ENCODE measurements at places on chromosomes 16 and 17. TPM values are rescaled to one million over a fixed set of nuclear protein-coding genes. Genes with fewer than 3 reads are reported as not detected.

GRCh38 chr16:427250-427649 is 1.8 kb downstream of the RAB11FIP3 start:
- peak; percentile 23 for DNase-seq

DNA sequence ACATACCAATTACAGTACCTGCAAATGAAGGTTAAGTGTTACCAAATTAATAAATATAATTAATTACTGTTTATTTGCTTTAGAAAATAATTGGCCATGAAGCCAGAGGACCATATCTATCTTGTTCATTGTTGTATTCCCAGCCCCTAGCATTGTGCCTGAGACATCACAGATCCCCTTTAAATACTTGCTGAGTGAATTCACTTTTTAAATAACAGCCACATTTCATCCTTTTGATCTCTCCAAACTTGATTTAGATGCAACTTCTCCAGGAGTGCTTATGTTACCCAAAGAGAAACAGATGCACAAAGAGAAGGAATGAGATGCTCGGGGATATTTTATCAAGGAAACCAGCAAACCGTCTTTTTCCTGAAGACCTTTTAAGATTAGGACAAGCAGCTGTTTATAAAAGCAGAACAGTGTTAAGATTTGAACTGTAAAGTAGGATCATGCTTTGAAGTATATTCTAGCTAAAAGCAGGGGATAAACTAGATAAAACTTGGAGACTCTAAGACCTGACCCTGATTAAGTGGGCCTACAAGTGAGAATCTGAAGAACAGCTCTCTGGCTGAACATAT is 66.3 kb downstream of the CHD9 start:
- DNase-seq, result no peak

- DNase-seq, result peak; percentile 84
These were observed at the start of gene ERBB2 for GRCh38 chr17:39699818-39700147. TSS of gene ERBB2 (plus strand) at chr17:39700064. CDS start at chr17:39700239, 175 bp downstream.

DNA sequence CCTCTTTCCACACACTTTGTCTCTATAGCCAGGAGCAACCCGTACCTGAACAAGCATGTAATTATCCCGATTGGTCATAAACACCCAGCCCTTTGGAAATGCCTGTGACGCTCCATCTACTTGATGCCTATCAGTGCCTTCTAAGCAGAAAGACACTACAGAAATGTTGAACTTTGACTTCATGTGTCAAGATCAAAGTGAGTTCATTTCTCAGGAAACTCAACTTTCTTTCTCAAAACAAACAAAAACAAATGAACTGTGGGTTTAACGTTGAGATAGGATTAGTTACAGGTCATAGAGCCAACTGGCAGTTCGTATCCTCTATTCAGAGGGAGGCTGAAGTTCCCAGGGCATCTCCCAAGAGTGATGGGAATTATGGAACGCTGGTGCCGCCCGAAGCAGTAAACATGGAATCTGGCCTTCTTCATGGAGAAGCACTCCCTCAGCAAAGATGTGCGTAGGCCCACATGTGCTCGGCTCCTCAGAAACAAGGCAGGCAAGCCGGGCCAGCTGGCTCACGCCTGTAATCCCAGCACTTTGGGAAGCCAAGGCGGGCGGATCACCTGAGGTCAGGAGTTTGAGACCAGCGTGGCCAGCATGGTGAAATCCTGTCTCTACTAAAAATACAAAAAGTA is 9.5 kb downstream of the SLC6A4 start:
- no peak for DNase-seq

GRCh38 chr17:29568331-29569244 is at the start of gene TP53I13:
TSS of gene TP53I13 (plus strand) at chr17:29568701. CDS start at chr17:29568759, 58 bp downstream.
- peak; percentile 78 for DNase-seq

GRCh38 chr17:38609280-38610031 is 3.7 kb upstream of the SRCIN1 start:
- DNase-seq, result no peak

DNA sequence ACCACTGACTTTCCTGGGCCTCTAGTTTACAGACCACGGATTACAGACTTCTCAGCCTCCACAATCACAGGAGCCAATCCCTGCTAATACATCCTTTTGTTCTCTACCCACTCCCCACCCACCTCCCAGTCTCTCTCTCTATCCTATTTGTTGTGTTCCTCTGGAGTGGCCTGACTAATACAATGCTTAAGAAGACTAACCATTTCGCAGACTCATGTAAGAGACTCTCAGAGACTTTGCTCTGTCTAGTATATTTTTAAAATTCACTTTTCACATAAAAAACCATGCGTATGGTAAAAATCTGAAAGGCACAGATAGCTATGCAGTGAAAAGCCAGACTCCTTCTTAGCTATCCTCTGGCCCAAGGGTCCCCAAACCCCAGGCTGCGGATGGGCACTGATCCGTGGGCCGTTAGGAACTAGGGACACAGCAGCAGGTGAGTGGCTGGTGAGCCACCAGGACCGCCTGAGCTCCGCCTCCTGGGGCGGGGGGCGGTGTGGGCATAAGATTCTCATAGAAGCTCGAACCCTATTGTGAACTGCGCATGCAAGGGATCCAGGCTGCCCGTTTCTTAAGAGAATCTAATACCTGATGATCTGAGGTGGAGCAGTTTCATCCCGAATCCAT is 7.6 kb downstream of the PIK3R6 start:
- DNase-seq, result peak; percentile 62

GRCh38 chr17:9536061-9536460 is 39.6 kb downstream of the STX8 start:
- no peak for DNase-seq

GRCh38 chr16:14409563-14409962 is 220.5 kb downstream of the PARN start:
- peak; percentile 94 for DNase-seq

DNA sequence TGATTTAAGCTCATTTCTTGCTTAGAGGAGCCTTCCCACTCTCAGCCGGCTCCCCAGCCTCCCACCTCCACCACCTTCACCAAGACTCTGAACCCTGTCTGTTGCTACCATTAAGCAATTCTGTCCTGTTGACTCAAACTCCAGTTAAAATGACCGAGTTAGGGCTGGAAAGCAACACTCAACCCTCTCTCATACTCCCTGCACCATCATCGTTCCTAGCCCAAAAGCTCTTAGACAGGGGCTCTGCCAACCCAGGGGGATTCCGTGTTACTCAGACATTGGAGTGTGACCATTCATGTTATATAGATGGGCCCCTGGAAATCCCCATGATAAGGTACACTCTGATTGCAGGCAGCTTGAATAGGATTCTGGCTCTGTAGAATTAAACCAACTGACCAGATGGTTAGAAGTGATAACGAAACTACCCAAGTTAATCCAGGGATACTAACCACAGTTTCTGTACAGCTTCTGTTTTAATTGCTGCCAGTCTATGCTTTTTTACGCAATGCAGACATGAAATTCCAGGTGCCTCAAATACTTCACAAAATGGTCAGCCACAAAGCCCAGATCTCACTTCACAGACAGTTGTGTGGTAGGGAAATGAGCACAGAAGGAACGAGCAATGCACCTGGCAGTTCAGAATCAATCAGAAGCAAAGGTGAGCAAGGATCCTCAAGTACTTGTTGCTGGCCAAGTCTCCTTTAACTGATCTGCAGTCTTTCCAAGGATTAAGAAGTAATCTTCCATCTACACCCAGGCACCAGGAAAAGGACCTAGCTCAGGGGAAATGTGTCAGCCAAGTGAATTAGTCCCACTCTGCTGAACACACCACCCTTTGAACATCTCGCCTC is 2.1 kb downstream of the SSTR2 start:
- DNase-seq, result peak; percentile 23

- DNase-seq, result no peak
These were observed 160.0 kb downstream of the MRM1 start for GRCh38 chr17:36761203-36761950.

- DNase-seq, result peak; percentile 59
These were observed 13.7 kb upstream of the CNGB1 start for GRCh38 chr16:57984443-57985203.

DNA sequence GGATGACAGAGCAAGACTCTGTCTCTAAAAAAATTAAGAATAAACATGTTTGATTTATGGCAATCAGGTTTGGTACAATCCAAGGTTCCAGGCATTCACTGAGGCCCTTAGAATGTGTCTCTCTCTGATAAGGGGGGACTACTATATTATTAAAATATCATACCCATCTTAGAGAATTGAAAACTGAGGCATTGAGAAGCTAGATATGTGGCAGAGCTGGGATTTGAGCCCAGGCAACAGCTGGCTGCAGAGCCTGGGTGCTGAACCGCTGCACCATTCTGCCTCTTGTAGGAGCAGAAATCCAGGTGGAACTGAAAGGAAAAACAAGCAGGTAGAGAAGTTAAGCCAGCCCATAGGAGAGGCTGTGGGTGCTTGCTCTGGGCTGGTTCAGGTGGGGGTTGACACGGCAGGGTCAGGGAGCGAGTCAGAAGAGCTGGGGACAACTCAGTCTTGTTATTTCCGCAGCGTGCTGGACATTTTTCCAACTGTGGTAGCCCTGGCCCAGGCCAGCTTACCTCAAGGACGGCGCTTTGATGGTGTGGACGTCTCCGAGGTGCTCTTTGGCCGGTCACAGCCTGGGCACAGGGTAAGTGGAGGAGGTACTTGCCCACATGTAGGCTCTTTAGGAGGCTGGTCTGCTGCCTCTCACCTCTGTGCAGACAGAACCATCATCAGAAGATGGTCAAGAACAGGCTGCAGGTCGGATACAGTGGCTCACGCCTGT is 62.5 kb downstream of the WIPI1 start:
- DNase-seq, result no peak

DNA sequence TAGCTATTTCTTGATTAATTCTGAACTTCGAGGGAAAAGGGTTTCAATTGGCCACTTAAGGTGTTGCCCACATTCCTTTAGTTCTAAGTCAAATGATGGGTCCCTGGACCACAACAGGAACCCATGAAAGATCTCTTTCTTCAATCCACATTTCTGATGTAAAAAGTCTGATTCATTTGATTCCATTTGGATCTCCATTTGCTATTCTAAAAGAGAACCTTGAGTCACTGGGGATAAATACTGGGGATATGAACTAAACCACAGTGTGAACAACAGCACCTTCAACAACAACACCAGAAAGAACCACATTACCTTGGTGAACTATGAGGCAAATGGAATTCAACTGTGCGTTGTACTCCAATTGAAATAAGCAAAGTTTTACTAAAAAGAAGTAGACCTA is 108.9 kb upstream of the IRX5 start:
- no peak for DNase-seq

- no peak for DNase-seq
These were observed 6.8 kb downstream of the CIBAR2 start for GRCh38 chr16:85105475-85105874.

- DNase-seq, result no peak
These were observed 6.7 kb upstream of the AXIN1 start for GRCh38 chr16:359067-359763.

DNA sequence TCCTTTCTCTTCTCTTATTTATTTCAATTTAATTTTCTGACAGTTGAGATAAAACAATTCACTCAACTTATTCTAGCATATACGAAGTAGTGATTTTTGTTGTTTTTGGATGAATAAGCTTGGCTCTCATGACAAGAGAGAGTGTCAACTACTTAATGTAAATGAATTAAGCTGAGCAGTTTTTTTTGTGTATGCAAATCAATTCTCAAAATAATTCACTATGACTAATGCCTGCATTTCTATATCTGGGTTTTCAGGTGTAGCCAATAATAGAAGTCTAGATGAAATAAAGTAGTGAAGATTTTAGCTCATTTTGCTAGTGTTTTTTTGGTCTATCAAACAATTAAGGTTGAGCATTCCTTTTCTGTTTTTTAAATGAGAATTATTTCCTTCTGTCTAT is 1354.0 kb downstream of the CDH8 start:
- DNase-seq, result no peak

GRCh38 chr16:80703131-80704071 is 101.0 kb downstream of the CDYL2 start:
- no peak for DNase-seq

DNA sequence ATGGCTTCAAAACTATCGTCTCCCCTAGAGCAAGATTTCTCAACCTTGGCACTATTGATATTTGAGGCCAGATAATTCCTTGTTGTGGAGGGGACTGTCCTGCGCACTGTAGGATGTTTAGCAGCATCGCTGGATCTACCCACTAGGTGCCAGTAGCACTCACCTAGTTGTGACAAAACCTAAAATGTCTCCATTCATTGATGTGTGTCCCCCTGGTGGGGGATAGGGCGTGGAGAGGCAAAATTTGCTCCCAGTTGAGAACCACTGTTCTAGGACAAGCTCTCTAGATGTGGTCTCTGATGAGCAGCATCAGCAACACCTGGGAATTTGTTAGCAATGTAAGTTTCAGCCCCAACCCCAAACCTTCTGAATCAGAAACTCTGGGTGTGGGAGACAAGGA is 259.0 kb downstream of the XYLT1 start:
- peak; percentile 17 for DNase-seq

DNA sequence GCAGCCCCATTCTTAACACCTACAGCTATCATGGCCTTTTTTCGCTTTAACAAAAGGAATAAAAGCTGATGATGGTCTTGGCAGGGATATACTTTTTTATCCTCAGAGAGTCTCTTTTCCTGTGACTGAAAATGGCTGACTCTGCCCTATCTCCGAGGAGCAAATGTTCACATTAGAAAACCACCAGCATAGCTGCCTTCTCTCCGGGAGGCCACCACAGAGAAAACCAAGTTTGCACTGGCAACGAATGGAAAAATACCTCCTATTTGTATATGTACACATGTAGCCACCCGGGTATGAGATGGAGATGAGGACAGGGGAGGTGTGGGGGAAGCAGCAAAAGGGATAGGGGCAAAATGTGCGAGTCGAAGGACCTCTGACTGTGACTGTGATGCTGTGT is 88.2 kb downstream of the STX8 start:
- no peak for DNase-seq

DNA sequence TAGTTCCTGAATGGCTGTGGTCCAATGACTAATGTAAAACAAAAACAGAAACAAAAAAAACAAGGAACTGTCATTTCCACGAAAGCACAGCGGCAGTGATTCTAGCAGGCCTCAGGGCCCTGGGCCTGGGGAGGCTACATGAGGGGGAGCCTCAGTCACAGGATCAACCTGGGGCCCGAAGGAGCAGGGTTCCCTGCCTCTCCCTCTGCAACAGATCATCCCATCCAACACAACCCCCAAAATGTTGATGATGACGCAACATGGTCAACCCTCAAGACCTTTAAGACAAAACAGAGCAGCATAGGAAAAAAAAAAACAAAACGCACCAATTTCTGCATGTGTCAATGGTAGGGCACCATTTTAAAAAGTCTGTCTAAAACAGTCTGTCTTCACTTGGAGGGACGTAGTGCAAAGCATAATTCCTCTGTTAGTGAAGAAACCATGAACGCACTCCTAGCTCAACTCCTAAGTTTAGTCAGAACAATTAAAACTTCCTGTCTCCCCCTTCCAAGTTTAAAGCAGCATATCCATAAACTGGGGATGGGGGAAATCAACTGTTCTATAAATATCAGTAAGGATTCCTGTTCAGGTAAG is 32.3 kb downstream of the AXIN2 start:
- no peak for DNase-seq

Gene NPIPA8
- 12.6 TPM for total RNA-seq

Gene ADPRM
- 16.1 TPM for total RNA-seq

Gene UBALD2
- 6.4 TPM for total RNA-seq

Gene RNF222
- total RNA-seq, result not detected

Gene UTS2R
- total RNA-seq, result not detected

Gene GFAP
- total RNA-seq, result not detected

Gene CCDC200
- not detected for total RNA-seq

Gene TBX21
- total RNA-seq, result not detected

Gene TMEM204
- total RNA-seq, result 40.0 TPM

Gene NUFIP2
- total RNA-seq, result 31.6 TPM

Gene EVPL
- total RNA-seq, result not detected
